ENCODE measurements at places on chromosomes 5 and 9. TPM values are rescaled to one million over a fixed set of nuclear protein-coding genes. Genes with fewer than 3 reads are reported as not detected.

GRCh38 chr9:121861501-121862180, 210.2 kb downstream of the DAB2IP start:
- DNase-seq, result peak; percentile 46

SPINK4 gene
- total RNA-seq, result not detected

- no peak for DNase-seq
These were observed 104.3 kb downstream of the ZNF608 start for GRCh38 chr5:124642151-124642550.

SNX2 gene
- total RNA-seq, result 67.4 TPM

- peak; percentile 38 for DNase-seq
These were observed 144.3 kb downstream of the MACIR start for GRCh38 chr5:103402851-103403250.

KIAA1958 gene
- 24.2 TPM for total RNA-seq

DNA sequence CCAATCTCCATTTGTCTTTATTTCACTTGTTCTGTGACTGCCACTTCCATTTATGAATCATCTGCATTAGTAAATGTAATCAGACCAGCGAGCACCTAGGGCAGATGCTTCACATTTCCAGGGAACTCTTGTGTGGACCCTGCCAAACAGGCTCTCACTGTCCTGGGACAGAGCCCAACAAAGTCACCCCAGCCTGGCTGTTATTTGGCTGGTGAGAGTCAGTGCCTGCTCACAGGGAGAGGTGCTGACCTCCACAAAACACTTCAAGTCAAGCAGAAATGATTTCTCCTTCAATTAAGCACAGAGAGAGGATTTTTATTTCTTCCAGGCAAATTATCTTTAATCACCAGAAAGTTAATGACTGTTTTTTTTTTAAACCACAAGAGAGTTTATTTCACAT, 568.0 kb downstream of the MTRR start:
- no peak for DNase-seq

SLC2A8 gene
- total RNA-seq, result 31.4 TPM

TMEM215 gene
- total RNA-seq, result 0.34 TPM

DNA sequence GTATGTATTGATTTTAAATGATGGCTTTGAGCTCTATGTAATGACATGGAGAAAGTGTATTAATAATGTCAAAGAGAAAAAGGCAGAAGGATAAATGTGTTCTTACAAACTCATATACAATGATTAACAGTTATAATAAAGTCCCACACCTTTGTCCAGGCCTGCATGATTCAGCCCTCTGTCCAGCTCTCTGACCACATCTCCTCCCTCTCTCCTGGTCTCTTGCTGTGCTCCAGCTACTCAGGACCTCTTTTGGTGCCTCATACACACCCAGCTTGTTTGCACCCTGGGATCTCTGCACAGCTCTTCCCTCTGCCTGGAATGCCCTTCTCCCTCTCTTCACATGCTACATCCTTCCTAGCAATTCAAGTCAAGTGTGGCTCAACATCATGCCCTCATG, 37.5 kb upstream of the DMRT1 start:
- no peak for DNase-seq

Data from dorsolateral prefrontal cortex (tissue), 122 donors.